ENCODE measurements at places on chromosomes 6 and 20.

GRCh38 chr6:152973916-152974315 is 8.9 kb downstream of the FBXO5 start:
- no peak for DNase-seq

DNA sequence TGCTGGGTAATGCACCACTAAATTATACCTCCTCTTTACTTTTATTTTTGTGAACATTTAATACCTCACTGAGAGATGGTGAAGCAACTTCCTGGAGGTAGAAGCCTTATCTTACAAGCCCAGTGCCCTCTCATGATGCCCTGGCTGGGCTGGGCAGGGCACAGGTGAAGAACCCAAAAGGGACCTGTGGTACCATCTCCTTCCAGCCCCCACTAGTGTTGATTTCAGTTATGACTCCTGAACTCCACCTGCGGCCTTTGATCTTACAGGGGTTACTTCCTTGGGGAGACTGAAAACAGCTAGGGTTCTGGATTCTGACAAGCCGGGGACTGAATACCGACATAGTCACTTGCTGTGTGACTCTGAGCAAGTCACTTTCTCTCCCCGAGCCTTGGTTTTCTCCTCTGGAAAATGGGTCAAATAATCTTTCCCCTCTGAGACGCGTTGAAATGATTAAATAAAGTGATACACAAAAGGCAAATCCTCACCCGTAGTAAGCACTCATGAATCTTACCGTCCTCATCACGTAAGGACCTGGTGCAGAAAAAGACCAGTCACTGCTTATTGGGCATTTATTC is 1.2 kb downstream of the SLC13A3 start:
- DNase-seq, result no peak

DNA sequence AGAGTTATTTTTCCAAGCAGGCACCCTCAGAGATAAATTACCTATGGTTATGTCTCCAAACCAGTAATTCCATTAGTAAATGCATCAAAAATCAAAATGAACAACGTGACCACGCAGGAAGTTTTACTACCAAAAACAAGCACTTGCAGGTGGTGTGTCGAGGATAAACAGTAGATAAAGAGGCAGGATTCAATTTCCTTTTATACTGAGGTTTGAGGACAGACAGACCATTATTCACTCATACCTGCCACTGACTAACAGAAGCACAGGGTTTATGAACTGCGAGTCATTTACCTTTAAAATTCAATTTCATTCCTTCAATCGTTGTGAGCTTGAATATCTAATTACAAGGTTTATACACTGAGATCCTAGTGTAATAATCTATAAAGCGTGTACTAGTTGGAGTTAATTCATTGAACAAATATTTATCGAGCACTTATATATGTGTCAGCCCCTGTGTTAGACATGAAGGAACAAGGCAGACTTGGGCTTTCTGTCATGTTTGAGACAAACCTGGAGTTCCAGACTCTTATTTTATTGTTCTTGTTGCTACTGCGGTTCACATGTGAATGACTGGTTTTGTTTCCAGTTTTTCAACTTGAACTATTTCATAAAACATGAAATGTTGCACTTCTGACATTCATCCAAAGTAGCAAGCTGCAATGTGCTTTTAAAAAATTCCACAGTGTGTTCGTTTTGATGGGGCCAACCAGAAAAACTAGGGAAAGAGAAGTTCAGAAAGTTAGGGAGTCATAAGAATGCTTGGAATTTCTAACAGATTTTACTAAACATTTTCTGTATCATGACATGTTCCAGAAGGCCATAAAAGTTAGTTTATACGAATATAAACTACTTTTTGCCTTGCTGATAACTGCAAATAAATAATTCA is 205.6 kb downstream of the UST start:
- no peak for DNase-seq

- DNase-seq, result no peak
Measured at GRCh38 chr6:74357321-74357720, 661.3 kb downstream of the CD109 start.

DNA sequence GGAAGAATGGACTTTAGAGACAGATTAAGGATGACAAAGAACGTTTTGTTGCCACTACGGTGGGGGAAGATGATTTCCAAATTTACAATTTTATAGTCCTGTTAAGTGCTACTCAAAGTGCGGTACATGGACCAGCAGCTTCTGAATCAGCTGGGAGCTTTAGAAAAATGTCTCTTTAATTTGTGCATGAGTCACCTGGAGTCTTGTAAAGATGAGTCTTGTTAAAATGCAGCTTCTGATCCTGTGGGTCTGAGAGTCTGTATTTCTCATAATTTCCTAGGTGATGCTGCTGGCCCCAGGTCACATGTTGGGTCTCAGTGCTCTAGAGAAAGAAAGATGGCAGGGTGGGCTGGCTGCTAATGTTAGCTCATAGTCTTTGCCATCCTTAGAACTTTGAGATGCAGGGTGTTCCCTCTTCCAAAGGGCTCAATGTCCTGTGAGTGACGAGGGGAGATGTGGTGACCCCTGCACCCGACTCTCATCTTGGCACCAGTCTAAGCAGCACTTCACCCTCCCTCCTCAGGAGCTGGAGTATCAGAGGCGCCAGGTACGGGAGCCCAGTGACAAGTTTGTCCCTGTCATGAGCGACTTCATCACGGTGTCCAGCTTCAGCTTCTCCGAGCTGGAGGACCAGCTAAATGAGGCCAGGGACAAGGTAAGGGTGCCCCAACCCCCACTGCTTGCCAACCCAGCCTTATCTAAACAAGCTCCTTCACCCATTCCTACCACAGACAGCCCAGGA is 34.5 kb downstream of the MOCS1 start:
- DNase-seq, result no peak

DNA sequence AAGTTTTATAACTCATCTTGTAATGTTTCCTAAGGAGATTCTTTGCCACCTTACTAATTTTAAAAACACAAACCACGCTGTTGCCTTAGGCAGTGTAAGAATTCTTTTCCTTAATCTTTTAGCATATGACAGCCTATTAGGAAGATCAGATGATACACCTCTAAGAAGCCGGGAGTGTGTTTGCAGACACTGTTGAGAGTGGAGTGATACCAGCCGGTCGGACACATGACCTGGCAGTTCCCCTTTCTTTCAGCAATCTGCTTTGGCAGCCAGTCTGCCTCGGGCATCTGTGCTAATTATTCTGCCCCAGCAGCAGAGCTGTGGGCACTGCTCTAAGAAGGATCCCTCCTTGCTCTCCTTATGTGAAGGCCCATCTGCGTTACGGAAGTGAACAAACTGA is 50.9 kb downstream of the PLCB4 start:
- no peak for DNase-seq

GRCh38 chr6:108114841-108115597 is 40.5 kb upstream of the OSTM1 start:
- no peak for DNase-seq

DNA sequence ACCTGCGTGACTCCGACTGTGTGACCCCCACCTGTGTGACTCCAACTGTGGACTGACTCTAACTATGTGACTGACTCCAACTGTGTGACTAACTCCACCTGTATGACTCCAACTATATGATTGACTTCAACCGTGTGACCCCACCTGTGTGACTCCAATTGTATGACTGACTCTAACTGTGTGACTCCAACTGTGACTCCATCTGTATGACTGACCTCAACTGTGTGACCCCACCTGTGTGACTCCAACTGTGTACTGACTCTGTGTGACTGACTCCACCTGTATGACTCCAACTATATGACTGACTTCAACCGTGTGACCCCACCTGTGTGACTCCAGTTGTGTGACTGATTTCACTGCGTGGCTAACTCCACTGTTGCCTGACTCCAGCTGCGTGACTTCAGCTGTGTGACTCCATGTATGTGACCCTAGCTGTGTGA is 38.6 kb downstream of the SYNJ2 start:
- no peak for DNase-seq

DNA sequence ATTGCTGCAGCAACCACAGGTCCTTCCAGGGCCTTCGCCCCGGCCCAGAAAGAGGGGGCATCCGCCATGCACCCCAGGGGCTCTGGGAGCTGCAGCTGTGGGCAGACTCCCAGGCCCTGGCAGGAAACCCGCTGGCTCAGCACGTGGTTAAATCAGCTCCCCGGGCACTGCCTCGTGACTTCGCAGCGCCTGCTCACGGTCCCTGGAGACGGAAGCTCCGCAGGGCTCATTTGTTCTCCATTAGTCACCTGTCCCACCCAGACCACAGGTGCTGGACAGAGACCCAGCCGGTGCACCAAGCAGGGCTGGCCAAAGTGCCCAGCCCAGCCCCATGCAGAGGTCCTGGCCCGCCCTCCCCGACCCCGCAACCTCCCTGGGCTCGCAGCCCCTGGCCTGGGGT is 14.7 kb downstream of the KCNQ2 start:
- no peak for DNase-seq

GRCh38 chr6:85323435-85324040 is 126.3 kb upstream of the NT5E start:
- DNase-seq, result peak; percentile 68

DNA sequence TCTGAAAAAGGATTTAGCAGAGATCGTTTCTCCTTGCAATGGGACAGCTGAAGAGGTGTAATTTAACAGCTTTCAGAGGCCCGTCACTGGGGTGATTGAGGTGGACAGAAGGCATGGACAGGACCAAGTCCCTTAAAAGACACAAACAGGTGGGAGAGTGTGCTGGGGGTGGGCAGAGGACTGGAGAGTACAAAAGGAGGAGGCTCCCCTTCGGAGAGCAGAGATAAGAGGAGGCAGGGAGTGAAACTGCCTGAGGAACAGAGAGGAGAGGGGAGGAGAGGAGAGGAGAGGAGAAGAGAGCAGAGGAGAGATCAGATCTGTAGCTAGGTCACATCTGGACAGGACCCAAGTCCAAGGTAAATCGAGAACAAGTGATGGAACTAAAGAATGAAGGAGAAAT is 48.6 kb upstream of the PKHD1 start:
- no peak for DNase-seq

DNA sequence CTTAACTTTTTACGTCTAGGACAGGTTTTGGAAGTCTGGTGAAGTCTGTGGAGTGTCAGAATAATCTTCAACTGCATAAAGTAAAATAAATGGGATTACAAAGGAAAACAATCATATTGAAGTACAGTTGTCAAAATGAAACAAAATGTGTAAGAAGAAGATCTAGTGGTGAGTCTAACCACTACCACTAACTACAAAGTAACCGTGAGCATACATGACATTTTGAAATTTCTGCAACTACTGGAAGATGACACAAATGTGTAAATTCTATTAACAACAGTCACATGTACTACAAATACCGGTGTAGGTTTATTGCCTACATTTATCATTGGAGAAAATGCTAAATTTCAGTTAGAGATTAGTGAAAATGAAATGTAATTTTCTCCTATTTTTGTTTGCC is 29.7 kb downstream of the VPS52 start:
- no peak for DNase-seq

DNA sequence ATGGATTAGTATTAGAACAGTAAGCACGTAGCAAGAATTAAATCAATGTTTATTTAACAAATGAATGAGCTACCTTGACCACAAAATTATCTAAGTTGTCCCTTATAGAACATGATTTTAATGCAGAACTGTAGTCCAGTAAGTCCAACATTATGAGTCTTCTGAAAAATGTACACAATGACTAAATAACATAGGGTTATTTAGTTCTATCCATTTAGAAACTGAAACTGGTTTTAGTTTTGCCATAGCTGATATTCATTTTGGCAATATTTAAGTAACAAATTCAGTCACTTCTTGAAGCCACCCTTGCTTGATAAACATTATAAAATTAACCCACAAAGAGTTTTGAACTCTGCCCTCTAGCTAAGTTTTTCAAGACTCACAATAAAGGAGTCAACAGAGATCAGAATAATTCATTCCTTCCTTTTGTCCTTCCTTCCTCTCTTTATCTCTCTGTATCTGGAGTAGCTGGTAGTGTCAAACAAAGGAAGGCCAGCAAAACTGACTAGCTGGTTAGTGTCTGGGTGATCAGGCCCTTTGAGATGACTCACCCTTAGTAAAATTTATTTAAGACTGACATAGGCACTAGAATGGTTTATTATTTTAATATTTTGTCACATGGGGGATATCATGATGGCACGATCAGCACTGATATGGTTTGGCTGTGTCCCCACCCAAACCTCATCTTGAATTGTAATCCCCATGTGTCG is 115.1 kb downstream of the BTBD9 start:
- no peak for DNase-seq

DNA sequence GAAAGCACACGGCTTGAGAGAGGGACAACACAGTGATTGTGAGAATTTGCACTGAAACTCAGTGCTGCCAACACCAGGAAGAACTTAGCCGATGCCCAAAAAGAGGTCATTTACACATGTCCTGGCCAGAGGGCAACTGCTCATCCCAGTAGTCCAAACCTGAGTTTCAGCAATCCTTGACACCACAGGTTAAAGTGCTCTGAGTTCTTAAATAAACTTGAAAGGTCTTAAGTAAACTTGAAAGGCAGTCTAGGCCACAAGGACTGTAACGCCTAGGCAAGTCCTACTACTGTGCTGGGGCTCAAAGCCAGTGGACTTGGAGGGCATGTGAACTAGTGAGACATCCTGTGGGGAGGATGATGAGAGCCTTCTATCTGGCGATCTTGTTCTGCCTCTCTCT is 14.1 kb downstream of the SNX14 start:
- DNase-seq, result no peak

DNA sequence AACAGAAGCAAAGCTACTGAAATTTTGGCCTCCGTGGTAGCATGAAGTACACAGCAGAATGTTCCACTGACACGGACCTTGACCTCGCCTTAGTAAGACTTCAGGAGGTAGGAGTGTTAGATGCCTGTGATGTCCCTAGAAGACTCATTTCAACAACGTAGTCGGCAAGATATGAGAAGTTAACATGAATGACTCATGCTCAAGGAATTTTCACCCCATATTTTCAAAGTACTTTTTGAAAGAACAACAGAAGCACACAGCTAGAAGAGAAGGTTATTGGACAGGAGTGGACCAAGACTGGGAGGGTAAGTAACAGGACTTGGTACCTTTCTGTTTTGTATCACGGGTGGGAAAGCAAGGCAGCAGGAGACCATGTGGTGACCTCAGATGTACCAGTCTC is 78.0 kb downstream of the DZANK1 start:
- peak; percentile 47 for DNase-seq

DNA sequence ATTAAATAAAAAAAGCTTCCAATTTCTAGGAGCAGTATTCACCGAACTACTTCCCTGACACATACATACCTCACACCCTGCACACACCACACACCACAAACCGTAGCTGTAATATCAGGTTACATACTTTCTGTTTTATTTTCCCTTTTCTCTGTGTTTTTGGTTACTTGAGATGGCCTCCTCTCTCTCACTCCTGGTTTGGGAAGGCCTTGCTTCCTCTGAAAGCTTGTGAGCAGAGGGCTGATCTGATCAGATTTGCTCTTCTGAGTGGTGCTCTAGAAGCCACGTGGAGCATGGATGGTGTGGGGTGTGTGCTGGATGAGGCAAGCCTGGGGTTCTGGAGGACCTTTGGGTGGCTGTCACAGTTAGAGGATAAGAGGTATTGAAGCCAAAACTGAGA is 20.9 kb downstream of the UTRN start:
- peak; percentile 20 for DNase-seq

GRCh38 chr6:34140075-34140474 is 5.8 kb downstream of the GRM4 start:
- no peak for DNase-seq

DNA sequence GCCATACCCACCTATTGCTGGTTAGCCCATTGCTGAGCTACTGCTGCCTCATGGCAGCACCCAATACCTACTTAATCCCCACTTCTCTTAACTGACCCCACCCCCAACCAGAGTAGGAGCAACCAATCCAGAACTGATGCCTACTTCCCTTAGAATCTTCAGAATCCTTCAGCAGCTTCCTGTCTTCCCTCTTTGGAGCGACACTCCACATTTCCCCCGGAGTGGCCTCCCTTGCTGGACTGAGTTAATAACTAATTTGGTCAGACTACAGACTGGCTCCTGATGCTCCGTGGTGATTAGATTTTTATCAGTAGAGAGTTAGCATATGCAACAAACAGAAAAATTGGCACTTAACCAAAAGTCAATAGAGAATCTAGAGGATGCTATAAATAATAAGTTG is 51.2 kb upstream of the UBR2 start:
- no peak for DNase-seq
